ENCODE measurements at places on chromosomes 4 and X. TPM values are rescaled to one million over a fixed set of nuclear protein-coding genes. Genes with fewer than 3 reads are reported as not detected.

- no peaks in the 10 kb centered on the region for H3K36me3 ChIP-seq
- no peak overlapping the region for H3K27ac ChIP-seq
- DNase-seq: no peak
- H3K27me3 ChIP-seq: no peaks in the 10 kb centered on the region
- H3K4me1 ChIP-seq: no peaks in the 10 kb centered on the region
Observed at GRCh38 chr4:31307029-31307428, 586.9 kb downstream of the PCDH7 start.

DNA sequence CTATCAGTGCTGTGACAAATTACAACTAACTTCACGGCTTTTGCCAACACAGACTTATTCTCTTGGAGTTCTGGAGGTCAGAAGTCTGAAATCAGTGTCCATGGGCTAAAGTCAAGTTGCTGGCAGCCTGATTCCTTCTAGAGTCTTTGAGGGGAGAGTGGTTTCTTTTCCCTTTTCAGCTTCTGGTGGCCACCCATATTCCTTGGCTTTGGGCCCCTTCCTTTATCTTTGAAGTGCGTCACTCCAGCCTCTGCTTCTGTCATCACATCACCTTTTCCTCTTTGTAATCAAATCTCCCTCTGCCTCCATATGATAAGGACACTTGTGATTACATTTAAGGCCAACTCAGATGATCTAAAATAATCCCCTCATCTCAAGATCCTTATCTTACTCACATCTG, 9.0 kb downstream of the FAM114A1 start:
- H3K4me3 ChIP-seq: no peak overlapping the region
- H3K27ac ChIP-seq: no peak overlapping the region
- no peak for DNase-seq
- H3K36me3 ChIP-seq: no peaks in the 10 kb centered on the region

- no peak overlapping the region for H3K27ac ChIP-seq
- H3K4me1 ChIP-seq: no peaks in the 10 kb centered on the region
- H3K27me3 ChIP-seq: no peaks in the 10 kb centered on the region
- no peaks in the 10 kb centered on the region for H3K36me3 ChIP-seq
- DNase-seq: no peak
Observed at GRCh38 chr4:184929476-184929875, 88.8 kb upstream of the HELT start.

- no peak overlapping the region for H3K4me3 ChIP-seq
- H3K36me3 ChIP-seq: no peaks in the 10 kb centered on the region
- no peak overlapping the region for H3K27ac ChIP-seq
- H3K4me1 ChIP-seq: no peaks in the 10 kb centered on the region
Observed at GRCh38 chr4:87088186-87088585, 132.2 kb downstream of the KLHL8 start.

The SLC49A3 gene
- 5.6 TPM for total RNA-seq

The ACE2 gene
- total RNA-seq: 0.81 TPM
